ENCODE measurements at places on chromosomes 16 and 17.

- DNase-seq = no peak
These were observed 45.4 kb upstream of the MYOCD start for GRCh38 chr17:12620200-12620720.

DNA sequence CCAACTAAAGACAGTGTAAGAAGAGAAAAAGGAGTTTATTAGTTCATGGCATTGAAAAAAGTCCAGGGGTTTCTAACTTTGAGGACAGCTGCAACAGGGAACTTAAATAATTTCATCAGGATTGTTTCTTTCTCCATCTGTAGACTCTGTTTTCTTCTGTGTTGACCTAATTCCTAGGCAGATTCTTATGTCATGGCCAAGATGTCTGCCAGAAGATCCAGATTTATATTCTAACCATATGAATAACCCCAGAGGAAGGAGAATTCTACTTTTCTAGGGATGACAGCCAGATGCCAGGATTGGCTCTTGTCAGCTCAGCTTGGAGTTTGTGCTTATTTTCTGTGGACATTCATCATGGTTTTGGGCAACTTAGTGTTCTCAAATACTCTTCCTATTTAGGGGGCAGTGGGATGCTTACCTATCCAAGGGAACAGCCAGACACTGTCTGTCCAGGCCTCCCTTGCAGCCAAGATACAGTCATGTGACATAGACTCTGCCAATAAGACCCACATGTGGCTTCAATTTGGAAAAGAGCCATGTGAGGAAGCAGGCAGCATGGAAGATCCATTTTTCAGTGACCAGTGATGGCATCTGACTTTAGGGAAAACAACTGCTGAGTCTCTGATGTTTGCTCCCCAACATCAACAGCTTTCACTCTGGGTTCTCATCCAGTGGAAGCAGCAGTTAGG is 18.2 kb downstream of the PCTP start:
- DNase-seq = no peak

DNA sequence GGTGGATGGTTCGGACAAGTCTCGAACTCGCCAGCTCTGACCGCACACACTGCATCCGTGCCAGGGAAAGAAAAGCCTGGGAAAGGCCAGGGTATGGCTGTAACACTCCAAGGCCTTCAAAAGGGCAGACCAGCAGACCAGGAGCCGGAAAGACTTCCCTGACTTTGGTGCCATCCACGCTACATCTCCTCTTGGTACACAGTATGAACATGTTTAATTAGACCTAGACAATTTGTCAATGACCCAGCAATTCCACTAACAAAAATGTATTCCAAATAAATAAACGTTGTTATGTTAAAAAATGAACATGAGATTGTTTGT is 637 bp upstream of the HDAC5 start:
- DNase-seq = no peak

GRCh38 chr16:61936522-61936921 is 99.7 kb downstream of the CDH8 start:
- DNase-seq = no peak

DNA sequence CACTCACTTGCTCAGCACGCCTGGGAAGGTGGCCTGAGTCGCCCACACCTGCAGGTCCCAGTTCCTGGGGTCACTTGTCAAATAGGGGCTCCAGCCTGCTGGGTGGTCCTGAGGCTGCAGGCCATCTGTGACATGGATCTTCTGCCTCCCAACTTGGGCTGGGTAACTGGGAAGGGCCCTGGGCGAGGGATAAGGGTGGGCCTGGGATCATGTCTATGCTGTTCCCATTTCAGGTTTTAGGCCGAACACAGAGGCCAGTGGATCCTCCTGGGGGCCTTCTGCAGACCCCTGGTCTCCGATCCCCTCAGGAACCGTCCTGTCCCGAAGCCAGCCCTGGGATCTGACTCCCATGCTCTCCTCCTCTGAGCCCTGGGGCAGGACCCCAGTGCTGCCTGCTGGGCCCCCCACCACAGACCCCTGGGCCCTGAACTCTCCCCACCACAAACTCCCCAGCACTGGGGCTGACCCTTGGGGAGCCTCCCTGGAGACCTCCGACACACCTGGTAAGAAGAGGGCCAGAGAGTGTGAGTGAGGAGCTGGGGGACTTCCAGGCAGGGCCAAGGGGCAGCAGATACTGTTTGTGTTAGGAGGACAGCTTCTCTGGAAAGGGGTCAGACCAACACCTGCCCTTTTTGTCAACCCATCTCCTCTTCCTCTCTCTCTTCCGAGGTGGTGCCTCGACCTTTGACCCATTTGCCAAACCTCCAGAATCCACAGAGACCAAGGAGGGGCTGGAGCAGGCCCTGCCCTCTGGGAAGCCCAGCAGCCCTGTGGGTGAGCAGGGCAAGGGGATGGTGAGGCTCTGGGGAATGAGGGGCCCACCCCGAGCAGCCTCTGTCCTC is 6.2 kb upstream of the SPATA20 start:
- DNase-seq = no peak

- DNase-seq = no peak
These were observed 583 bp upstream of the CYLD start for GRCh38 chr16:50741225-50741780.

DNA sequence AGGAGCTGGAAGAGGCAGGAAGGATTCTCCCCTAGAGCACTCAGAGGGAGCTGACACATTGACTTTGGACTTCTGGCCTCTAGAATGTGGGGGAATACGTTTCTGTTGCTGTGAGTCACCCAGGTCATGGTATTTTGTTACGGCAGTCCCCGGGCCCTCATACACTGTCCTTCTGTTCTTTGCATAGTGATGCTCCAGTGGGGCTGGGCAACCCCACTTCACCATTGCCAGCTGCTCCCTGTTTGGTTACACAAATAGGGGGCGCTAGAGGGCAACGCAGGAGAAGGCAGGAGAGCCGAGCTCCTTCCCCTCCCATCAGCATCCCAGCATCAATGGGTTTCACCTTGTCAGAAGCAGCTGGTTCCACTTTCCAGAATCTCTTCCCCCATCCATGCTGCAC is 257.7 kb upstream of the FOXF1 start:
- no peak for DNase-seq

DNA sequence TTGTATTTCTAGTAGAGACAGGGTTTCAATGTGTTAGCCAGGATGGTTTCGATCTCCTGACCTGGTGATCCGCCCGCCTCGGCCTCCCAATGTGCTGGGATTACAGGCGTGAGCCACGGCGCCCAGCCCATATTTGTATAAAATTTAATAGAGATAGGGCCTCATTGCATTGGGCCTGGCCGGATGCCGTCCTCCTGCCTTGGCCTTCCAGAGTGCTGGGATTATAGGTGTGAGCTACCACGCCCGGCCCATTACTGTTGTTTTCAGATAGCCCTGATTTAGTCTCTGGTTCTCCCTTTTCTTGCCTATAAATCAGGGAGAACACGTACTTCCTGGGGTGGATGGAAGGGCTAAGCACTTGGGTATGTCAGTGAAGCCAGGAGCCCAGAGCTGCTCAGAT is 3.5 kb downstream of the DEF8 start:
- DNase-seq = no peak

- DNase-seq = no peak
These were observed 57.8 kb upstream of the TMEM97 start for GRCh38 chr17:28261219-28261618.

GRCh38 chr17:81009136-81009535 is 17.5 kb downstream of the CHMP6 start:
- DNase-seq = no peak

GRCh38 chr17:72804949-72805707 is 287.4 kb downstream of the SLC39A11 start:
- no peak for DNase-seq

GRCh38 chr16:27289669-27290068 is 21.1 kb upstream of the NSMCE1 start:
- DNase-seq = no peak

- no peak for DNase-seq
These were observed 9.0 kb upstream of the CLEC18A start for GRCh38 chr16:69942099-69942491.

DNA sequence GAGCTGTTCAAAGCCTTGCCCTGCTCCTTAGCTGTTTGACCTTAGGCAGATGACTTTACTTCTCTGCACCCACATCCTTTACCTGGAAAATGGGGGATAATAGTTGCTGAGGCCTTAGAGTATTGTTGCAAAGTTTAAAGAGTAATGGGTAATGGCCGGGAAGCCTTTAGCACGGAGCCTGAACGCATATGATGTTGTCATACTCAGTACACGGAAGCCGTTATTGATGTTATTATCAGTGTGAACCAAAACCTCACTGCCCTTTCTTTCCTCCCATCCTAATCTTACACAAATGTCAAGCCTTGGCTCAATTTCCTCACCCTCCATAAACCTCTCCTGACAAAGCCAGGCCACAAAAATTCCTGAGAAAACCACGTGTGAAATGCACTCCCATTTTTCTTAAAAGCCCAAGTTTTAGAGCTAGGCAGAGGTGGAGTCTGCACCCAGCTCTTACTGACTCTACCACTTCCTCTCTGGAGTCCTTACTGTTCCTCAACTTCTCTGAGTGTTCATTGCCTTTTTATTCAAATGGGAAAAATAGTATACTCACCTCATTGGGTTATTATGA is 67.3 kb upstream of the CACNG3 start:
- no peak for DNase-seq

- no peak for DNase-seq
These were observed 138.5 kb downstream of the PITPNC1 start for GRCh38 chr17:67515490-67516083.

- no peak for DNase-seq
These were observed 7.6 kb downstream of the MYO18A start for GRCh38 chr17:29172589-29172988.

DNA sequence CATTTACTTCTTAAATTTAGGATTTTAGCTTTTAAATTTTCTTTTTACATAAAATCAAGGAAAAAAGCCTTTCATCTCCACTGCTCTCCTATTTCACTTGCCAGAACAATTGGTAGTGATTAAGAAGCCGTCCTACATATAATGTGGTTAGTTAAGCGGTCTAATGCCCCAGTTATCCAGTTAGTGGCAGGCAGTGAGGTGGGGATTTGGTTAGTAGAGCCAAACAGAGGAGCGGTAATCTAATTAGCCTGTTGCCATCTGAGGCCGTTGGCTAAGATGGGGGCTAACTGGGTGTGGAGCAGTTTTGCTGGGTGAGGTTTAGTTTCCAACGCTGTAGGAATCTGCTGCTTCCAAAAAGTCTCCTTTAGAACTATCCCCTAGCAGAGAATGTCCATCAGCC is 22.4 kb downstream of the SNX11 start:
- DNase-seq = no peak

- no peak for DNase-seq
These were observed 57.7 kb downstream of the CMC2 start for GRCh38 chr16:80948886-80949493.

GRCh38 chr16:89077076-89077475 is 16.6 kb upstream of the ACSF3 start:
- DNase-seq = no peak

DNA sequence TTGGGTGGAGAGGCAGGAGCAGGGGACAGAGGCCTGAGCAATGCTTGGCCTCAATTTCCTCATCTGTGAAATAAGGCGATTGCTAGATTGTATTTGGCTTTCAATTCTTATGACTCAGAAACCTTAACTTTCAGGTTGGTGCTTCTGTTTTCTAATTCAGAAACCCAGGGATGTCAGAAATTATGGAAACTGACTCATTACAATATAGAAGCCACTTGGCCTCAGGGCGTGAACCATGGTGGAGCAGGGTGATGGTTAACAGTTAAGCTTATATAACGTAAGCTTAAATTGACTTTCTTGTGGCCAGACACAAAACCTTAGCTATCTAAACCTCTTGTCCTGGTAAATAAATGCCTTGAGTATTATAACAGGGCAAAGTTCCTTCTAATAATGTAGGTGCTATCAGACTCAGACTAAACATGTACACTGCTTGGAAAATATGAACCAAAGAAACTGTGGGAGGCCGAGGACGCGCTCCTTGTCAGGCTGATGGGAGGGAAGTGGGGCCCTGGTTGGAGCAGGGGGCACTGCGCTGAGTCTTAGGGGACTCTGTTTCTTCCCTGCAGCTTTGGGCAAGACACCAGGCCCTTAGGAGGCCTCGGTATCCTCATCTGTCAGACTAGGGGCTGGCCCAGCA is 17.1 kb upstream of the SREBF1 start:
- no peak for DNase-seq

GRCh38 chr17:34639706-34640425 is 60.5 kb downstream of the TMEM132E start:
- no peak for DNase-seq

- no peak for DNase-seq
These were observed 208.3 kb downstream of the RGS9 start for GRCh38 chr17:65345261-65346005.

- DNase-seq = no peak
These were observed 5.8 kb downstream of the KRTAP29-1 start for GRCh38 chr17:41296846-41297245.

- no peak for DNase-seq
These were observed 407.6 kb downstream of the TMEM114 start for GRCh38 chr16:8182761-8183160.

DNA sequence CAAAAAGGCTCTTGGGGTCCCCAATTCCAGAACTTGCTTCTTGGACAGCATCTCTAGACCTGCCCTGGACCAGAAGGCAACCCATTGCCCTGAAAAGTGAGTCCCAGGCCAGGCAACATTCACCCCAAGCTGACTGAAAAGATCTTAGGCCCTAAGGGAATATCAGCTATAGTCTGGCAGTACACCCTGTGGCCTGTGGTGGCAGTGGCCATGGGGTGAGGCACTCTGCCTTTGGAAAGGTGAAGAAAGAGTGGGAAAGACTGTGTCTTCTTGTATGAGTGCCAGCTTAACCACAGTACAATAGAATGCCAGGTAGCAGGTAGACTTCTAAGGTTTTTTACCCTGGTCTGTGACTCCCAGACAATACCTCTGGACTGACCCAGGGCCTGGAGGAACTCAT is 564.5 kb downstream of the CDH8 start:
- no peak for DNase-seq

DNA sequence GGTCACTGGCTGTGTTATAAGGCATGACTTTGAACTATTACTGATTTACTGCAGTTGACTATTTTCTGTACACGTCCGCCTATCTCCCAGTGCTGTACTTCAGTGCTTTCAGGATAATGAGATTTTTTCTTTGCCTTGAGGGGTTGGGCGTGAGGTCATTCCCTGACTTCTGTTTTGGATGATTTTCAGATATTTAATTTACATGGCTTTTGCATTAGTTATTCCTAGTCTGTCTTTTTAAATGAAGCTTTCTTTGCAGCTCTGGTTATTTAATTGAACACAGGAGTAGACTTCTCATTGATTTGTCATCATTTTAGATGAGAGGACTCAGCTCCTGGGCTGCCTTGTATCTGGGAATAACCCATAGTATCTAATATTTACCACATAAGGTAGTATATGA is 23.7 kb downstream of the WIPF2 start:
- DNase-seq = no peak

- DNase-seq = no peak
These were observed 77.3 kb downstream of the ZDHHC7 start for GRCh38 chr16:84933774-84934631.

DNA sequence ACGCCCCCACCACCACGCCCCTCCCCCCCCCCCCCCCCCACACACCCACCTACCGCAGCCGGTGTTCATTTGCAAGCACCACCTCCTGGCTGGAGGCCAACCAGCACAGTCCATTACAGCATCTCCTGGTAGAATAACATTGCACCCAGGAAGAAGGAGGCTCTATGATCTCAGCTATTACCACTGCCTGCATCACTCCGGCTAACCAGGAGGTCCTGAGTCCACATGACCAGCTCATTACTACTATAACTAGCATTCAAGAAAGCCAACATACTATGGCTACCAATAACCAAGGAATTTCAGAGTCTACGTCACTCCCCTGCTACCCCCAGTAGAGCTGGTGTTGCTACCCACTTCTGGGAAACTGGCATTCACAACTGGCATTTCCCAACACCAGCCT is 81.1 kb upstream of the ALOX12 start:
- no peak for DNase-seq

GRCh38 chr17:40111221-40112128 is 10.3 kb upstream of the MSL1 start:
- peak; percentile 72 for DNase-seq

Data from bone marrow (tissue), 2 donors.